Left renal cortex interstitium (tissue), 4 donors: ENCODE measurements at places on chromosomes 11 and 22. TPM values are rescaled to one million over a fixed set of nuclear protein-coding genes. Genes with fewer than 3 reads are reported as not detected.

- no peak for DNase-seq
Observed at GRCh38 chr11:7858006-7858405, 61.3 kb upstream of the OR5P2 start.

Gene CD59
- polyA plus RNA-seq, result 254 TPM

Gene P2RX3
- polyA plus RNA-seq, result 0.65 TPM

- no peak for DNase-seq
Observed at GRCh38 chr22:27159716-27160295, 502.4 kb downstream of the MIAT start.

Gene TENM4
- 19.1 TPM for polyA plus RNA-seq

- DNase-seq, result no peak
Observed at GRCh38 chr22:28759861-28760560, 12.5 kb upstream of the CCDC117 start.

Gene PKP3
- 8.4 TPM for polyA plus RNA-seq

GRCh38 chr11:331358-332060 is 10.8 kb upstream of the IFITM3 start:
- DNase-seq, result no peak

DNA sequence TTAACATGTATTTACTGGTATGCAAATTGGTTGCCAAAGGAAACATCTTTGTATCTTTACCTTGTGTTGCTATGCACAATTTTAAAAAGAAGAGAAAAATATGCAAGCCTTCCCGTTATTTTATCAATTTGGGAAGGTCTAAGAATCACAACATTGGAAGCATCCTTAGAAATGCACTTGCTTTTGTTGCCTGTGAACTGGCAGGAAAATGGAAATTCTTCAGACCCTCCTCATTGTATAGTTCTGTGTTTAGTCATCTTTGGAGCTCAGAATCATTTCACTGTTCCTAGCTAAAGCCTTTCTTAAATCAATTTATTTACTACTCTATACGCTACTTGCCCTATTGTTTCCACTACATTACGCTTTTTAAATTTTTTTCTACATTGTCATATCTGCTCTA is 574.5 kb downstream of the DLG2 start:
- DNase-seq, result no peak
